ENCODE measurements at places on chromosomes 3 and 15.

DNA sequence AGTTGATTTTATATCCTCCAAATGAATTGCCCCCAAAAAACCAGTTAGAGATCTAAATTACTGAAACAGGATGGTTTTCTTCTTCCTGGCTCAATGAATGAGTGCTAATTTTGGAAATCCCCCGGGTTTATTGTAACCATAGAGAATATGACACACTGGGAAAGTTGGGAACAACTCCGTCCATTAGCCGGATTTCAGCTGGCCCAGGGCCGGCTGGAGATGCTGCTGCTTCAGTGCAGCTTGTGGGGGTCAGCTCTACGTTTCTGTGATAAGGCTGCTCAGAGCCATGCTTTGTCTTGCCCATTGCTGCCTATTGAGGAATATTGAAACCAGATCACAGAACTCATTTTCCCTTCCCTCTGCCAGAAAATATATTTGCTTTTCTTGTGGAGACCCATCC lies 20.3 kb downstream of the GYG1 start:
- no peak for DNase-seq

DNA sequence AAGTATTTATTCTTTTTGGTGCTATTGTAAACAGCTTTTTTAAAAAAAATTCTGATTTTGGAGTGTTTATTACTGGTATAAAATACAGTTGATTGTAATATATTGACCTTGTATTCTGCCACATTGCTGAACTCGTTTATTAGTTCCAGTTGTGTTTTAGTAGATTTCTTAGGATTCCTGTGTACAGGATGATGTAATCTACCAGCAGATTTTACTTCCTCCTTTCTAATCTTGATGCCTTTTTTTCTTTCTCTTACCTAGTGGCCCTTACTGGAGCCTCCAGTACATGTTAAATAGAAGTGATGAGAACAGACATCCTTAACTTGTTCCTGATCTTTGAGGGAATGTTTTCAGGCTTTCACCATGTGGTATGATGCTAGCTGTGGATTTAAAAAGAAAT lies 70.4 kb upstream of the KY start:
- no peak for DNase-seq

GRCh38 chr3:176058856-176059255 lies 1138.4 kb downstream of the TBL1XR1 start:
- no peak for DNase-seq

DNA sequence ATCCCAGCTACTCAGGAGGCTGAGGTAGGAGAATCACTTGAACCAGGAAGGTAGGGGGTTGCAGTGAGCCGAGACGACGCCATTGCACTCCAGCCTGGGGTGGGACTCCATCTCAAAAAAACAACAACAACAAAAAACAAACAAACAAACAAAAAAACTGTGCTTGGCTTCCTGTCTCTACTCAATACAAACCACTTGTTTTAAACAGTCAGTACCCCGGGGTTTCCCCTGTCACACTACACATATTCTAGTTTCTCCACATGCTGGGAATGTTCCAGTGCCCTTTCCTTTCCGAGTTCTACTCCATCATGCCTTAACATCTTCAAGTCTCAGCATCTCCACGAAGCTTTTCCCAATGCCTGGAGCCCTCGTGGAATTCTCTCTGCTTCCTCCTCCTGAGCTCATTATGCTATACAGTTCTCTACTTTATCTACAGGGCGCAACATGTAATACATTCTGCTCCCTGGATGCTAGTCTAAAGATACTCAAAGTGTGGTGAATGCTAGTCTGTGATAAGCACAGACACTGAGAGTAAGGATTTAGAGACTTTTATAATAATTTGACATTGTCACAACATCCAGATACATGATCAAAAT lies 7.8 kb downstream of the EMC3 start:
- DNase-seq = no peak

DNA sequence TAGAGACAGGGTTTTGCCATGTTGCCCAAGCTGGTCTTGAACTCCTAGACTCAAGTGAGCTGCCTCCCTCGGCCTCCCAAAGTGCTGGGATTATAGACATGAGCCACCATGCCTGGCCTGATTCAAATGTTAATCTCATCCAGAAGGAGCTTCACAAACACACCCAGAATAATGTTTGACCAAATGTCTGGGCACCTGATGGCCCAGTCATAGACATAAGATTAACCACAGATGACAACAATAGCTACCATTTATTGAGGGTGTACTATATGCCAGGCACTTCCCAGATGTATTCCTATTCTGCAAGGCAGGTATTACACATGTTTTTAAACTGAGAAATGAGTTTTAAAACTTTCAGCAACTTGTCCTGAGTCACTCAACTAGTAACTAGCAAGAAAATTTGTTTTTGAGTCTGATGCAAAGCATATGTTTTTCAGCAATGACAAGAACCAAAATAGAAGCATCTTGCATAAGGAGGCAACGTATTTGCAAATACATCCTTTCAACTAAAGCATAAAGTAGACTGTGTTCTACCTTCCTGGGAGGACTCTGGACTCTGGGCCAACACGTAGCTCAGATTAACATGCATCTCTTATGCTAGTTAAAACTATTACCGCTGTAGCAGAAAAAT lies 8.1 kb upstream of the SPG21 start:
- no peak for DNase-seq

- no peak for DNase-seq
Measured at GRCh38 chr3:31785734-31786133, 195.3 kb downstream of the OSBPL10 start.

DNA sequence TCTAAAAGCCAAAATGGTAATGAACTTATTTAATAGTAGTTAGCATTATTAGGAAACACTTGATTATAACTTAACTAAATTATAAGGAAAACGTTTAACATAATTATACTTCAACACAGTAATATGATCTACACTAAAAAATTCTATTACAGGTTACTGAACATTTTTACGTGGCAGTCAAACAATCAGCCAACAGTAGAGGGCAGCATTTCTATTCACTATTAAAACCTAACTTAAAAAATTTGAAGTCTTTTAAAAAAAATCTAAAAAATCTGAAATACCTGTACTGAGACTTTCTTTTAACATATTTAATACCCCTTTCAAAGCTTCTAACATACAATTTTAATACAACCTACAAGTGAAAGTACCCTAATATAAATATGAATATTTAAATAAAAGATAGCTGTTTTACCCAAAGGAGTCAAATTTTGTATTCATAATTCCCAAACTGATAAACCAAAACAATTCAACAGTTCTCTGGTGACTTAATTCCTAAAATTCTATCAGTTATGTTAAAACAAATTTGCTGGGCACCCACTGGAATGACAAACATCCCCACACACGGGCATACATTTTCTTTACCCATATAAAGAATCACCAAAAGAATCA lies 41.5 kb downstream of the DLG1 start:
- DNase-seq = peak; percentile 40

GRCh38 chr3:170723241-170723640 lies 137.4 kb upstream of the SLC7A14 start:
- DNase-seq = no peak

GRCh38 chr3:194497799-194498575 lies 11.2 kb upstream of the ATP13A3 start:
- no peak for DNase-seq

GRCh38 chr3:50122661-50123391 lies 32.3 kb upstream of the SEMA3F start:
- no peak for DNase-seq

DNA sequence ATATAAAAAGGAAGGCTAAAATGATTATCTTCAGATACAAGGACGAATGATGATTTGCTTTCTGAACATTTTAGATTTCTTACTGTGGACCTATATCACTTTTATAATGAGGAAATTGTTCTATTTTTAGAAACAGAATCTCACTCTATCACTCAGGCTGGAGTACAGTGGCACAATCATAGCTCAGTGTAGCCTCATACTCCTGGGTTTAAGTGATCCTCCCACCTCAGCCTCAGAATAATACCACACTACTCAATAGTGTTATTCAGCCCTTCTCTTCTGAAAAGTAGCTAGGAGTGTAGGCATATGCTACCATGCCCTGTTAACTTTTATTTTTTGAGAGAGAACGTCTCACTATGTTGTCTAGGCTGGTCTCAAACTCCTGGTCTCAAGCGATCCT lies 15.8 kb downstream of the DNAJC13 start:
- DNase-seq = no peak

GRCh38 chr3:38957296-38957695 lies 94.4 kb downstream of the SCN11A start:
- DNase-seq = no peak

- DNase-seq = no peak
Measured at GRCh38 chr15:58875343-58875742, 58.1 kb downstream of the SLTM start.

DNA sequence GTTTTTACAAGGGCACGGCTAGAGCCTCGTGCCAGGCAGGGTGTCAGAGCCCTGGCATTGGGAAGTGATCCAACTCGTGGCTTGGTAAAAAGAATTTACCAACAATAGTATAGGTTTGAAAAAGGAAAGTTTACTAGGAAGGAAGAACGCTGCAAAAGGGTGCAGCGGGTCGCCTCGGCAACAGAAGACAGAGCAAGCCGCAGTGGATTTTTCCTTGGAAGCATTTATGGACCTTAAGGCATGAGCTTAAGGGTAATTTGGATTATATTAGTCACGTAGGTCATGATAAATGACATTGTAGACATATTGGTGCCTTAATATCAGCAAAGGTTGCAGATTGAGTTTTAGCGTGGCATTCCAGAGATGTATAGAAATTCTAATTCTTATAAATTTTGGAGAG lies 163.4 kb upstream of the PPP2R3A start:
- DNase-seq = no peak

GRCh38 chr15:99931703-99932603 lies 198.7 kb upstream of the LYSMD4 start:
- DNase-seq = peak; percentile 28

DNA sequence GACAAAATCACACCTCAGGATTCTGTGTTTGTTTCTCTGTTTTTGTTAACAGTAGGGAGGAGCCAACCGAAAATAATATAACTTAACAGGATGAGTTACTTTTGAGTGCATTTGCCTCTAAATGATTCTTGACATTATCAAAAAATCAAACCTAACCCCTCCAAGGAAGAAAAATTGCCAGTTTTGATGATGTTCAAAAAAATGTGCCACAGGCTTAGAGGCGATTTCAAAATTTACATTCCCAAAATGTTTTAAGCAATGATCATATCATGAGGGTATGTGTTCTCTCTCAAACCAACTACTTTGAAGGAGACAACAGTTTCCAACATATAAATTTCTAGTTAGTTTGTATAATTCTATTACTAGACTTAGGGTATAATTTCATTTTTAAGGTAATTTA lies 6.7 kb downstream of the VGLL3 start:
- DNase-seq = peak; percentile 46

- no peak for DNase-seq
Measured at GRCh38 chr15:42220216-42220615, 12.1 kb upstream of the VPS39 start.

DNA sequence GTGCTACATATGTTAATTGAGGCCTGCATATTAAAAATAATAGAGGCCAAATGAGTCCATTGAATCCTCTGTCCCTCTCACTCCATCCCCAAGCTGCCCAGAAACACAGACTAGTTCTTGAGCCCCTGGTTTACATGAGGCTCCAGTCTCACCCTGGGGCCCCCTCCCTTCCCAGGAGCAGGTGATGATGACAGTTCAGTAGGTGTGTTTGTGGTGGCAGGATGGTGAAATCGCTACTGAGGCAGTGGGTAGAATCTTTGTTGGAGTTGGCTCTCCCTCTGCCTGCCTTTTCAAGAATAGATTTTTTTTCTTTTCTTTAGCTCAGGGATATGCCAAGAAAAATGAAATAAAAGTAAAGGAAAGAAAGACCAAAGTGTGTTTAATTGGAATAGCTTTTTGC lies 288.7 kb downstream of the EPHB1 start:
- no peak for DNase-seq

- no peak for DNase-seq
Measured at GRCh38 chr3:76576201-76576600, 463.7 kb upstream of the ROBO2 start.

- no peak for DNase-seq
Measured at GRCh38 chr3:128573707-128574162, 76.9 kb downstream of the RPN1 start.

DNA sequence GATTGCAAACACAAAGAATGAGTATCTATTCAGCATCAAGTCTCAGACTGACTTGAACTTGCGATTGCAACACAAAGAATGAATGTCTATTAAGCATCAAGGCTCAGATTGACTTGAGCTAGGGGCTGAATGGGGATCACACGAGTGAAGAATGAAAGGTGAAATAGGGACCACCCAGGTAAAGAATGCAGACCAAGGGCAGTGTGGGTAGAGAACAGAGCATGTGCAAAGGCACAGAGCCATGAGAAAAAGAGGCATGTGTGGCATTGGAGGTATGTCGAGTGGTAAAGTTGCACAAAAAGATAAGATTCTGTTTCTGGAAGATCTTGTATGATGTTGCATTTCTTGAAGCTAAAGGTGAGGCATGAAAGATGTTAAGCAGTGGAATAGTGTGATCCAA lies 119.4 kb upstream of the GPR149 start:
- no peak for DNase-seq

- peak; percentile 98 for DNase-seq
Measured at GRCh38 chr15:85618956-85619491, 175.7 kb downstream of the KLHL25 start.

DNA sequence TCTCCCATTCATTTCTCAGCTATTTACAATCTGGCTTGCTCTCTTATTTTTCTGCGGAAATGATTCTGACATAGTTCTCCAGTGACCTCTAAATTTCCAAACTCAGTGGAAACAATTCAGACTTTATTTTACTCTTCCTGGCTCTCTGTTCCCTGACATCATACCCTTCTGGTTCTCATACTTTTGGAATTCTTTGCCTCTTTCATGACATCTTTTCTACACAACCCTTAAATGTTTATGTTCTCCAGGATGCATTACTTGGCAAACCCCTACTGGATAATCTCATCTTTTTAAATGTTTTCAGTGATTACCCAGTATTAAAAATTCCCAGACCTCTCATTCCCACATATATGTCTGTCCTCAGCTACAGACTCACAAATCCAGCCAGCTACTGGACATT lies 23.9 kb upstream of the PLSCR4 start:
- DNase-seq = peak; percentile 91

DNA sequence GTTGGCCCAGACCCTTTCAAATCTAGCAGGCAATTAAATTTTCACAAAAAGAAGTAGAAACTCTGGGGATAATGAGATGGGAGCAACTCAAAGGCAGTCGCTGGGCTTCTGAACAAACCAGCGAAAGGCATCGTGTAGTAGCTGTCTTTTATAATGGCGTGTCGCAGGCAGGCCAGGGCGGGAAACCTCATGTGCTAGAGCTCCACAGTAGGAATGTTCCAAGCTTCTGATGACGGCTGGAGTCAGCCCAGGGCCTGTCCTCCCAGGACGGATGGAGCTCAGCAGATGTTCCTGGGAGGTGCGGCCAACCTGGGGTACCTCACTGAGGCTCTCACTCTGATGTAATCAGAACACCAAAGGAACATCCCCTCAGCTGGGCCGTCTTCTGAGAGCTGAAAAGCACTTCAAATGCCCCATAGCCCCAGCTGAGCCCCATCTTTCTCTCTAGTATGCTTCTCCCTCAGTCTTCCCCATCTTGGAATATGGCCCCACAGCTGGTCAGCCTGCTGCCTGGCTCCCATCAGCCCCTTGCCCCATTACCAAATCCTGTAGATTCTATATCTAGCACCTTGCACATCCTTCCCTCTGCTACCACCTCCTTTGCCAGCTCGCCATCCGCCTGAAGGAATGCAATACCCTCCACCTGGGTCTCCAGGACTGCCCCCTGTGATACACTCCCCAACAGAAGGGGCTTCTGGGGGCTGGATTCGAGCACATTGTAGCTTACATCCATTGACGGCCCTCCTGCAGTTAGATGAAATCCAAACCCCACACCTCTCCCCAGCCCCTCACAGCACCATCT lies 54.9 kb upstream of the ATP2B2 start:
- DNase-seq = no peak

GRCh38 chr3:46981932-46982471 lies 2.5 kb downstream of the NBEAL2 start:
- no peak for DNase-seq

- DNase-seq = no peak
Measured at GRCh38 chr15:91712286-91712685, 141.2 kb upstream of the SLCO3A1 start.
